ENCODE measurements at places on chromosomes 5 and 9. TPM values are rescaled to one million over a fixed set of nuclear protein-coding genes. Genes with fewer than 3 reads are reported as not detected.

Gene GPR150
- total RNA-seq = 4.6 TPM

DNA sequence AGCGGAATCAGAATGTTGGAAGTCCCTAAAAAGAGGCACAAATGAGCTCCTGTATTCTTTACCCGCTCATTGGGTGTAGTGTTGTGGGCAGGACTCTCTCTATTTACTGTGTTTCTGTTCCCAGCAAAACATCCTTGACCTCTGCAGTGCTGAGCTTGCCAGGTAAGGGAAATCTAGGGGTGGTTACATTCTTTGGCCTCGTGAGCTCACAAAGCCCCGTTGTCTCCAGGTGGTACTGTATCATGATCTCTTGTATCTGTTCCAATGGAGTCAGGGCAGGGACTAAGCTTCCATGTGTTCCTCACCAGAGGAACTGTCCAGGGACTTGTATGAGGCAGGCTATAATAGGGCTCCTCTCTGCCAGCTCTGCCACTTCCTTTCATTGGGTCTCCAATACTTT is 11.8 kb upstream of the IFNA14 start:
- no peaks in the 10 kb centered on the region for H3K4me1 ChIP-seq
- H3K27ac ChIP-seq = no peak overlapping the region
- no peaks in the 10 kb centered on the region for H3K36me3 ChIP-seq

DNA sequence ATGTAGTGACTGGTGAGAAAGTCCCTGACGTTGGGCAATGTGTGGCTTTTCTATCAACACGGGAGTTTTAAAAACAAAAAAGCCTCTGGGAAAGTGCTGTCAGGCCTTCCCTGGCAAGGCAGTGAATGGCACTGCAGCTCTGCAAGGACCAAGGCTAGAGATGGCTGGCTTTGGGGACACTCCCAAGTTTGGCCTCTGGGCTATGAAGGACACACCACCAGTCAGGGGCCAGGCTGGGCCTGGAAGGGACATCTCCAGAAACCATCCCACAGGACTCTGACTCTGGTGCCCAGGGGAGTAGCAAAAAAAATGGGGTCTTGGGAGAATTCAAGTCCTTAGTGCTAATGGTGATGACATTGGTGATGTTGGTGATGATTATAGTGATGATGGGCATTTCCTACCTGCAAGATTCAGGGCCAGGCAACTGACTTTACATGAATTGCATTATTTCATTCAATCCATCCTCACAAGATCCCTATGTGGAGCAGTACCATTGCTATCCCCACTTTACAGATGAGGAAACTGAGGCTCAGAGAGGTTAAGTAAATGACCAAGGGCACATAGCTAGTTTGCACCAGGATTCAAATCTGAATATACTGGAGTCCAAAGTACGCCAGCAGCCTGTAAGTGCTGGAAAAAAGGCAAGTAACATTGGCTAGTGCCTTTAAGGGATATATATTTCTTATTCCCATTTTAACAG is 2.6 kb upstream of the PPARGC1B start:
- H3K36me3 ChIP-seq = no peaks in the 10 kb centered on the region
- DNase-seq = no peak
- no peak overlapping the region for H3K27ac ChIP-seq
- H3K4me3 ChIP-seq = no peak overlapping the region
- H3K4me1 ChIP-seq = no peaks in the 10 kb centered on the region
- no peaks in the 10 kb centered on the region for H3K27me3 ChIP-seq

Gene PCDHGA3
- 1.7 TPM for total RNA-seq

GRCh38 chr5:55604611-55605067 is 69.9 kb upstream of the PLPP1 start:
- H3K27me3 ChIP-seq = no peaks in the 10 kb centered on the region
- no peaks in the 10 kb centered on the region for H3K36me3 ChIP-seq
- H3K4me1 ChIP-seq = peaks cover 14% of the 10 kb centered on the region
- DNase-seq = no peak
- no peak overlapping the region for H3K4me3 ChIP-seq
- peak overlapping the region; percentile 8 for H3K27ac ChIP-seq

DNA sequence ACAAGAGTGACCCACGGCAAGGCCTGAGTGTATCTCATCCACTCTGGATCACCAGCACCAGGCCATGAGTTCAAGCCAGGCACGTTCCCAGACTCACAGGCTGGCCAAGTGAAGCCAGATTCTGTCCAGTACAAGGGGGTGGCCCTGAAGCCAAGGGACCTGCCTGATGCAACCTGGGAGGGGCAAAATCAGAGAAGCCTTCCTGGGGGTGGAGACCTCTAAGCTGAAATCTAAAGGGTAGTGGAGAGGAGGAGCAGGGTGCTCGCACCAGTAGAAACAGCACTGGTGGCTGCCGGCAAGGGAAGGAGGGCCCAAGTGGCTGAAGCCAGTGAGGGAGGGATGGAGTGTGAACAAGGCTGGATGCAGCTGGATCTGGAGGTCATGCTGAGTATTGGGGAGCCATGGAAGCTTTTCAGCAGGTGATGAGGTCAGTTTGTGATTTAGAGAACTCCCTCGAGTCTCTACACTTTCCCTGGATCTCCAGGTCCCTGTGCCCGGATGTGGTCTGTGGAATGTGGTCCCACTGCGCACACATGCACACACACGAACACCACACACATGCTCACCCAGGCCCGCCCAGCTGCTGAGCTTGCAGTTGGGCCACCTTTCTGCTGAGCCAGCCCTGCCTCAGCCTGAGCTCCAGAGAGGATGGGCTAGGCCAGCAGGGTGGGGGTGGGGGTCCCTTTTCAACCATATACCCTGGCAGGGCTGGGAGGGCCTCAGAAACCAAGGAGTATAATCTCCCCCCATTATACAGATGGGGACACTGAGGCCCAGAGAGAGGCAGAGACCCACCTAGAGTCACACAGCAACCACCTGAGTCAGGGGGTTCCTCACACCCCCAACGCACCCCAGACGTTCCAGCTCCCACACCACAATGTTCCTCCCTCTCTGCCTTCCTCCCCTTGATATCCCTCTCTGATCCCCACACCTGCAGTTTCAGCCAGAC is 1.6 kb downstream of the PIP5KL1 start:
- H3K4me3 ChIP-seq = no peak overlapping the region
- H3K4me1 ChIP-seq = no peaks in the 10 kb centered on the region
- H3K36me3 ChIP-seq = no peaks in the 10 kb centered on the region
- no peaks in the 10 kb centered on the region for H3K27me3 ChIP-seq
- no peak for DNase-seq
- no peak overlapping the region for H3K27ac ChIP-seq

GRCh38 chr9:121038804-121039203 is 11.3 kb downstream of the C5 start:
- no peaks in the 10 kb centered on the region for H3K27me3 ChIP-seq
- no peaks in the 10 kb centered on the region for H3K4me1 ChIP-seq
- H3K27ac ChIP-seq = no peak overlapping the region
- H3K4me3 ChIP-seq = no peak overlapping the region

- H3K4me3 ChIP-seq = no peak overlapping the region
- no peaks in the 10 kb centered on the region for H3K36me3 ChIP-seq
- H3K27ac ChIP-seq = peak overlapping the region; percentile 7
- no peaks in the 10 kb centered on the region for H3K27me3 ChIP-seq
- peaks cover 8% of the 10 kb centered on the region for H3K4me1 ChIP-seq
Observed at GRCh38 chr5:87392801-87393200, 19.9 kb downstream of the CCNH start.

Gene CCDC180
- total RNA-seq = 3.4 TPM

DNA sequence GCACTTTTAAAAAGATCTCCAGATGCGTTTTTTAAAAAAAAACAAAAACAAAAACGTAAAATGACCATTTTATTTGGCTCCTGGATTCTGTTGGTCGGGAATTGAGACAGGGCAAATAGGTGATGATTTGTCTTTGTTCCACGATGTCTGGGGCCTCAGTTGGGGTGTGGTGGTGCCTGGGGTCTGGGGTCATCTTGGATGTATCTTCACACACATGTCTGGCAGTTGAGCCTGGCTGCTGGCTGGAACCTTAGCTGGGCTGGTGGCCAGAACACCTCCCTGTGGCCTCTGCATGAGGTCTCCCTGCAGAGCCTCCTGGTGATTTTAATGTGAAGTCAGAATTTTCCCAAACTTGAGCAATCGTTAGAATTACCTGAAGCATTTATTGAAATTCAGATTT is 42.5 kb upstream of the BASP1 start:
- H3K4me1 ChIP-seq = no peaks in the 10 kb centered on the region
- H3K4me3 ChIP-seq = no peak overlapping the region
- no peaks in the 10 kb centered on the region for H3K36me3 ChIP-seq
- H3K27me3 ChIP-seq = no peaks in the 10 kb centered on the region

Gene PCDHGA12
- 2.3 TPM for total RNA-seq

DNA sequence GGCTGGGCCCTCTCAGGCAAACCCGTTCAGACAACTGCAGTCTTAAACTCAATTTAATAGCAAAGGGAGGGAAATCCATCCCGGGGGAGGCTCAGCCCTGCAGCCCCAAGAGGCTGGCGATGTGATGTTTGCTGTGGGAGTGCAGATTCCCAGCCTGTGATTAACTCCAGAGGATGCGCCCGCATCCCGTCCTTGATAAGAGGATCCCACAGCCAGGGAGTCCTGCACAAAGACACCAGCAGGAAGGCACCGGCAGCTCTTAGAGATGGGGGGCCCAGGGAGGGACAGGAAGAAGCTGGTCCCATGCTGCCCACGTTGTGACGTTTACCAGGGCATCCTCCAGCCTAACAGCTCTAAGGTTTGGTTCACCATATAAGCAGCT is 64.7 kb downstream of the MRPL36 start:
- H3K4me1 ChIP-seq = no peaks in the 10 kb centered on the region
- H3K27ac ChIP-seq = no peak overlapping the region
- H3K4me3 ChIP-seq = no peak overlapping the region
- DNase-seq = no peak
- no peaks in the 10 kb centered on the region for H3K36me3 ChIP-seq

GRCh38 chr5:179407191-179408175 is 62.2 kb upstream of the ADAMTS2 start:
- no peak for DNase-seq
- no peak overlapping the region for H3K27ac ChIP-seq
- no peaks in the 10 kb centered on the region for H3K27me3 ChIP-seq
- no peaks in the 10 kb centered on the region for H3K36me3 ChIP-seq
- H3K4me1 ChIP-seq = no peaks in the 10 kb centered on the region
- no peak overlapping the region for H3K4me3 ChIP-seq

Gene SLC25A2
- not detected for total RNA-seq

DNA sequence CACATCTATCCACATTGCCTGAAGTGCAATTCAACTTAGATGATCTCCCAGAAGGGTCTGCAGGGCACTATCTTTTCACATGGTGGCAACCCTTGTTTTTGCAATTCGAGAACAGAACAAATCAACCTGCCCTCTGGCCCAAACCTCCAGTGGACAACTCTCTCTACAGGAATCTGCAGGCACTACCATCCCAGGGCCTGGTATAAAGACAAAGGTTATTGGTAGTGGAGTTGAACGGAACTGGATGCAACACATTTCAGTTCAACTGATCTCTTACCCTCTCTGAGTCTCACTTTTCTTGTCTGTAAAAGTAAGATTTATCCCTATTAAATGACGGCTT is 153.2 kb upstream of the EGFLAM start:
- no peak overlapping the region for H3K4me3 ChIP-seq
- no peak for DNase-seq
- no peaks in the 10 kb centered on the region for H3K36me3 ChIP-seq
- no peaks in the 10 kb centered on the region for H3K27me3 ChIP-seq
- peak overlapping the region; percentile 26 for H3K27ac ChIP-seq
- no peaks in the 10 kb centered on the region for H3K4me1 ChIP-seq

DNA sequence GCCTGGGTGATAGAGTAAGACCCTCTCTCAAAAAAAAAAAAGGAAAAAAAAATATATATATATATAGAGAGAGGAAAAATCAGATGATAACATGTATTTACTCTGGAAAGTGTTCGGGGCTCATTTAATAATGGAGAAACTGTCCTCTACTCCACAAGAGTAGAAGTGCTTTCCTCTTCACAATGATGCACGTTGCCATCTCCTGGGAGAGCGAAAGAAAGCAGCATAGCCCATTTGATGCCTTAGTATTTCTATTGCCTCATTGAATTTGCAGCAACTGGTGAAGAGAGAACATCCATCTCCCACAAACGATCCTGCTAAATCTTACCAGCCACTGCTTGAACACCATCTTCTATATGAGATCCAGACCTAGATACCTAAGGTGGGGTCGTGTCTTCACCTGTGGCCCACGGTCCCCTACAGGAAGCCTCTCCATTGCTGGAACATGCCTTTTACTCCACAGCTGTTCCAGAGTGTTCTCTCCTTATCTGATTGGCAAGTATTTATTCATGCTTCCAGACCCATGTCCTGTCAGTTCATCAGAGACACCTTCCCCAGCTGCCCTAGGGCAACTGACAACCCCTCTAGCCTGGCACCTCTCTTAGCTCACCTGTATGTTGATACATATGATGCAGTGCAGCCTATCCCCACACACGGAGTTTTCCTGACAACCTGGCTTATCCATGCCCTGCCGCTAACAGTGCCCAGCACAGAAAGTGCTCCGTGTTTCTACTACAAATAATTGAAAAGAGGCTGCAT is 115.3 kb downstream of the MARCHF11 start:
- H3K27ac ChIP-seq = no peak overlapping the region
- no peaks in the 10 kb centered on the region for H3K4me1 ChIP-seq
- DNase-seq = no peak
- H3K27me3 ChIP-seq = no peaks in the 10 kb centered on the region
- no peak overlapping the region for H3K4me3 ChIP-seq
- no peaks in the 10 kb centered on the region for H3K36me3 ChIP-seq

Gene SOWAHA
- 1.5 TPM for total RNA-seq

Gene ANKRD34B
- not detected for total RNA-seq

Gene LCN10
- total RNA-seq = 1.7 TPM

- no peak for DNase-seq
- no peak overlapping the region for H3K4me3 ChIP-seq
- H3K27me3 ChIP-seq = no peaks in the 10 kb centered on the region
- H3K27ac ChIP-seq = no peak overlapping the region
Observed at GRCh38 chr5:95526871-95527270, 27.9 kb downstream of the SKIC3 start.

GRCh38 chr5:157596487-157596886 is 20.9 kb upstream of the ADAM19 start:
- H3K27ac ChIP-seq = no peak overlapping the region

GRCh38 chr5:14270209-14270702 is 127.1 kb downstream of the TRIO start:
- H3K27me3 ChIP-seq = no peaks in the 10 kb centered on the region
- no peak for DNase-seq
- H3K4me3 ChIP-seq = no peak overlapping the region
- H3K27ac ChIP-seq = no peak overlapping the region

Gene PCDHGA6
- 2.2 TPM for total RNA-seq

Gene GLDC
- total RNA-seq = 0.47 TPM

GRCh38 chr9:127311239-127311741 is 46.7 kb downstream of the GARNL3 start:
- peak overlapping the region; percentile 3 for H3K27ac ChIP-seq
- H3K27me3 ChIP-seq = no peaks in the 10 kb centered on the region
- H3K4me3 ChIP-seq = no peak overlapping the region
- H3K36me3 ChIP-seq = no peaks in the 10 kb centered on the region
- peak; percentile 68 for DNase-seq
- H3K4me1 ChIP-seq = peaks cover 25% of the 10 kb centered on the region

GRCh38 chr9:97868859-97869258 is 15.8 kb downstream of the FOXE1 start:
- no peaks in the 10 kb centered on the region for H3K27me3 ChIP-seq
- H3K4me3 ChIP-seq = no peak overlapping the region
- no peaks in the 10 kb centered on the region for H3K4me1 ChIP-seq

All from pancreas (tissue), 10 donors.